ENCODE measurements at places on chromosomes 2 and 18.

- no peak for DNase-seq
Measured at GRCh38 chr2:9200633-9201015, 6.0 kb upstream of the ASAP2 start.

- DNase-seq: no peak
Measured at GRCh38 chr2:8355102-8355859, 326.6 kb upstream of the ID2 start.

GRCh38 chr2:126513033-126513432, 142.9 kb upstream of the GYPC start:
- DNase-seq: no peak

DNA sequence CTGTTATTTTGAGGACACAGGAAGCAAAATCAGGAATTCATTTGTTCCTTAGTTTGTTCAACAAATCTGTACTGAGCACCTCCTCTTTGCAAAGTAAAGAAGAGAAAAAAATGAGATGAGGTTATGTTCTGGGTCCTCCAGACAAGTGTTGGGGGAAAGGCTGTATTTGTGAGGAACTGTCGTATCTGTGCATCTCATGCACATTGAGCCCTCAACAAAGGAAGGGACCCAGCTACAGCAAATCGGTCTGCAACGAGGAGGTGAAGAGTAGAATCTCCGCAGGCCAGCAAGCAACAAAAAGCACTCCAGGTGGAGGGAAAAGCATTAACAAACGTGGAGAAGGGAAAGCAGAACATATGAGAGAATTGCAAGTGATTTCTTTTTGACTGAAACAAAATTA, 143.0 kb upstream of the CYP1B1 start:
- DNase-seq: no peak

DNA sequence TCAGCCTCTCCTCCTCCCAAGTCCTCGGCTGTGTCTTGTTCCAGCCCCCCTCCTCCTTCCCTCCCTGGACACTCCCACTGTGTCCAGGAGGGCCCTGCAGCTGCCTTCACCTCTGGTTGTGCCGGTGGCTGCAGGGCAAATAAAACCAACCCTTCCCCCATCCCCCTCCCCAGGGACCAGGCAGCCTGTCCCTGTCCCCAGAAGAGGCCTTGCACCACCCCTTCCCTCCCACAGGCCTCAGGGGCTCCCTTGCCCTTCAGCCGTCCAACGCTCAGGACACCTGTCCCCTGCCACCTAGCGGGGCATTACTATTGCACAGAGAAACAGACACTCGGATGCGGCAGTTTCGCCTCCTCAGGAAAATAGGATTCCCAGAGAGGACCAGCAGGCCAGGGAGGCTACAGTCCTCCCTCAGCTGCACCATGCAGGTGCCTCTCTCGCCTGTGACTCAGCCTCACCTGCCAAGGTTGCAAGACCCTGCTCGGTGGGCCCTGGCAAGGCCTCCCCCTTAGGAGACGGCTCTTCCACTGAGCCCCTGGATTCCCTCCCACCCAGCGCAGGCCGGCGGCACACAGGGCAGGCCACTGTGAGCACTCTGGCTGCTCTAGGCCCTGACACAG, 5.5 kb upstream of the GPC1 start:
- DNase-seq: peak; percentile 12

GRCh38 chr2:40240070-40240469, 211.8 kb downstream of the SLC8A1 start:
- peak; percentile 85 for DNase-seq

DNA sequence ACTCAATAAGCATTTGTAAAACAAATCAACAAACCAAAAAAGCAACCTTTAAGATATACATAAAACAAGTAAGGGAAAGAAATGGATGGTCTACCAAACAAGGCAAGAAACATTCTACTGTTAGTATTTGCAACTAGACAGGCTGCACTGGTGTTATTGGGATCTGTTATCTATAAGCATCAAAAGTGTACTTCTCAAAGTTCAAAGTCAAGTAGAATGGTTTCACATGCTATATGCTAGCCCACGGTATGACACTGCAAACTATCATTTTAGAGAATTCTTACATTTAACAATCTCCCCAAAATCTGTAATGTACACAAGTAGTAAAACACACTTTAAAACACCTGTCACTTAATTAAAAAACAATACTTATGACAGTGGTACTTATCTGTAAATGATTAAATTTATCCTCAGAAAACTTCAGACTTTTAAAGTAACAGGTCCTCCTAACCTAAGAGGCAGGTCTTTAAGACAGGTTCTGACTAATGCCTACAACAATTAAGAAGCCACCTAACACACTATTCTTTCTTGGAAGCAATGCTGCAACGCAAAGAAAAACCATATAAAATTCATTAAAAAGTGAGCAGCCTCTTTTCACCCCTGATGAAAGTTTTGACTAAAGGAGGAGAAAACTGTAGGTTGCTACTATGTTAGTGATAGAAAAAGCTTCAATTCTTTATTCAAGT, 34.8 kb downstream of the SMAD2 start:
- DNase-seq: no peak

- no peak for DNase-seq
Measured at GRCh38 chr2:222468346-222468745, 44.0 kb downstream of the SGPP2 start.

DNA sequence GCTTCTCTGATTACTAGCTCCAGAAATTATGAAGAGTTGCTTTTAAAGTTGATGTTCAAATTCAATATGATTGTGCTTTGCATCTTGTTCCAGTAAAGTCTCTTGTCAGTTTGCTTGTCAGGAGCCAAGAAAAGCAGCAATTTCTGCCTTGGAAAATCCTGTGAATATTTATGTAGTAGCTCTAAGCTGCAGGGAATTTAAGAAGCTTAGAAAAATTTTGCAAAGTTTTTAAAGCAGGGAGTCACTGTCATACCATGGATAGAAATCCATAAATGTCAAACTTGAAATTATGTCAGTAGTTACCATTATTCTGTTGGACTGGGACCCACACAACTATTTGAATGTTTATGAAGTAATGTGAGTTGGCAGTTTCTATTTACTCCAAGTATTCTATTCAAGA, 169.3 kb downstream of the TMEM200C start:
- DNase-seq: no peak

GRCh38 chr2:1501038-1501851, 88.0 kb downstream of the TPO start:
- DNase-seq: no peak

Measured in right hindlimb (tissue), 1 donor.